Activated CD4-positive, alpha-beta memory T cell treated with anti-CD3 and anti-CD28 coated beads, Interleukin-2, amount 10 ng/mL, durations not matched to agents 7 days and 5 days (primary cell): ENCODE measurements at places on chromosomes 1 and 21. TPM values are rescaled to one million over a fixed set of nuclear protein-coding genes. Genes with fewer than 3 reads are reported as not detected.
A peak's percentile ranks its signal among the peaks of the same experiment; 100 is the strongest.

AJAP1 gene
- total RNA-seq, result not detected

CR1 gene
- total RNA-seq, result not detected

KCNT2 gene
- not detected for total RNA-seq

TAS1R1 gene
- 0.08 TPM for total RNA-seq

KCNK1 gene
- 9.0 TPM for total RNA-seq

NUP210L gene
- total RNA-seq, result 0.05 TPM

TSPEAR gene
- total RNA-seq, result not detected

DNA sequence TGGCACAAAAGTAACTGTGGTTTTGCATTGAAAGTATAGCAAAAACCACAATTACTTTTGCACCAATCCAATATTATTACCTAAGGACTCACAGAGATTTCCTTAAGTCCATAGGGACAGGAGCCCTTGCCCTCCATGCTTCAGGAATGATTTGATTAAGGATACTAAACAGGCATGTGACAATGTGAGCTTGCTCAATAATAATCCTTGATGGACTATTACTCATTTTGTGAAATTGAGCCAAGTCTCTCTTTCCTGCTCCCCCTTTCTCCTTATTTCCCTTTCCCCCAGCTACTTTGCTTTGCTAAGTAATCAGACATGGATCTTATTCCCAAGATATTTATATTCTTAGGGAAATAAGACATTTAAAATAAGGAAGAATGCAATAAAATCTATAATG is 21.6 kb upstream of the RGL1 start:
- no peak overlapping the region for H3K4me3 ChIP-seq
- no peaks in the 10 kb centered on the region for H3K36me3 ChIP-seq
- H3K4me1 ChIP-seq, result no peaks in the 10 kb centered on the region
- H3K27me3 ChIP-seq, result no peaks in the 10 kb centered on the region
- H3K27ac ChIP-seq, result no peak overlapping the region

DNA sequence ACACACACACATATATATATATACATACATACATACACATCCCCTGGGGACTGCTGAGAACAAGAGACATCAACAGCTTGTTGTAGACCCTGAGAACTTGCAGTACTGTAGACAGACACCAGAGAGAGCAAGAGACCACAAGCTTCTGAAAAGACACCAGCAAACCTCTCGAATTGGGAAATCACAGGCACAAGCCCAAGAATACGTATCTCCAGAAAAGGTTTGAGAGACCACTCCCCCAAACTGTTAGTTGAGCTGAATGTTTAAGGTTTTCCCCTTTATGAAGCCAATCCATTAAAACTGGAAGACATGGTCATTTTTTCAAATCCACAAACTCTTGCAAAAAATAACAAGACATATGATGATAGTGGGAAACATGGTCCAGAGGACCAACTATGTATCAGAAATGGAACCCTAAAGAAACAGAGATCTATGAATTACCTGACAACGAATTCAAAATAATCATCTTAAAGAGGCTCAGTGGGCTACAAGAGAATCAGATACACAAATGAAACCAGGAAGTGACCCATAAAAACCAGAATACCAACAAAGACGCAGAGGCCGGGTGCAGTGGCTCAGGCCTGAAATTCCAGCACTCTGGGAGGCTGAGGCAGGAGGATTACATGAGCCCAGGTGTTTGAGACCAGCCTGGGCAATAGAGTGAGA is 45.1 kb downstream of the SLC2A1 start:
- no peak overlapping the region for H3K4me3 ChIP-seq
- peaks cover 7% of the 10 kb centered on the region for H3K36me3 ChIP-seq
- peak; percentile 62 for DNase-seq
- H3K27ac ChIP-seq, result no peak overlapping the region
- peaks cover 9% of the 10 kb centered on the region for H3K27me3 ChIP-seq
- H3K4me1 ChIP-seq, result peaks cover 16% of the 10 kb centered on the region

- DNase-seq, result no peak
- H3K4me3 ChIP-seq, result no peak overlapping the region
- H3K27ac ChIP-seq, result no peak overlapping the region
- H3K36me3 ChIP-seq, result no peaks in the 10 kb centered on the region
- H3K27me3 ChIP-seq, result no peaks in the 10 kb centered on the region
Measured at GRCh38 chr1:232172563-232172962, 457.4 kb downstream of the SIPA1L2 start.

DNA sequence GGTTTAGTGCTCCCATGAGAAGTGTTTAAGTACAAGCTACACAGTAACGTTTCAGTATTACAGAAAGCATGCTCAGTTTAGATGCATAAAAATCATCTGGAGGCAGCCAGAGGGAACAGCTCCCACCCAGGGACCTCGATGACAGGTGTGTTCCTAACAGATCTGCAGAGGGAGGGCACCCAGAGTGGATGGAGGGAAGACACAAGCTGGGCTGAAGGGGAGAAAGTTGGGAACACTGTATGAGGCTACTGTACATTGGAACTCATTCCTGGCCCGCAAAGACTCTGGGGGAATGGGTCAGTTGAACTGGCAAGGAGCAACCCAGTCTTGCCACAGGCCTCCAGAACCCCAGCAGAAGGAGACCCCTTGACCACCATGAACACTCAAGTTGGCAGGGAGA is 52.4 kb downstream of the ZP4 start:
- no peak for DNase-seq
- no peaks in the 10 kb centered on the region for H3K4me1 ChIP-seq
- no peaks in the 10 kb centered on the region for H3K36me3 ChIP-seq
- no peak overlapping the region for H3K4me3 ChIP-seq
- no peak overlapping the region for H3K27ac ChIP-seq
- no peaks in the 10 kb centered on the region for H3K27me3 ChIP-seq

DNA sequence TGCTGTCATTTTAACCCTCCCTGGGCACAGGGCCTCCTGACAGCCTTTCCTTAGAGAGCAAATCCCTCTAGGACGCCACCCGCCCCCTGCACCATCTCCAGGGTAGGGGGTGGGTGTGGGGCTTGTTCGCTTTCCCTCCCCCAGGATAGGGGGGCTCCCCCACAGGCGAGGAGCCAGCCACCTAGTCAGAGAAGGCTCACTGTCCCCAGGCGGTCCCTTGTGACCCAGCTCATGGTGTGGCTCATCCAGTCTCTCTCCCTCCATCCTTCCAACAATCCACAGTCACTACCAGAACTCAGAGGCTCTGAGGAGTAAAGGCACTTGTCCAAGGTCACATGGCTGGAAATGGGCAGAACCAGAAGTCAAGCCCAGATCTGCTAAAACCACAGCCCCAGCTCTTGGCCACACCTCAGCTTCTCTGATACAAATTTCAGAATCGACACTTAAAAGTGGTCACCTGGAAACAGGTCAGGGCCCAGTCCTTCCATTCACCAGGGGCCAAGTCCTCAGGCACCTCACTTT is 89.8 kb downstream of the MRPL37 start:
- H3K4me3 ChIP-seq, result no peak overlapping the region
- DNase-seq, result no peak
- no peaks in the 10 kb centered on the region for H3K36me3 ChIP-seq
- no peaks in the 10 kb centered on the region for H3K27me3 ChIP-seq
- peaks cover 62% of the 10 kb centered on the region for H3K4me1 ChIP-seq
- H3K27ac ChIP-seq, result peak overlapping the region; percentile 57

GRCh38 chr1:184497959-184498723 is 111.3 kb downstream of the C1orf21 start:
- no peak overlapping the region for H3K27ac ChIP-seq
- H3K4me1 ChIP-seq, result peaks cover 12% of the 10 kb centered on the region
- no peak overlapping the region for H3K4me3 ChIP-seq
- no peaks in the 10 kb centered on the region for H3K27me3 ChIP-seq
- H3K36me3 ChIP-seq, result no peaks in the 10 kb centered on the region
- no peak for DNase-seq

DNA sequence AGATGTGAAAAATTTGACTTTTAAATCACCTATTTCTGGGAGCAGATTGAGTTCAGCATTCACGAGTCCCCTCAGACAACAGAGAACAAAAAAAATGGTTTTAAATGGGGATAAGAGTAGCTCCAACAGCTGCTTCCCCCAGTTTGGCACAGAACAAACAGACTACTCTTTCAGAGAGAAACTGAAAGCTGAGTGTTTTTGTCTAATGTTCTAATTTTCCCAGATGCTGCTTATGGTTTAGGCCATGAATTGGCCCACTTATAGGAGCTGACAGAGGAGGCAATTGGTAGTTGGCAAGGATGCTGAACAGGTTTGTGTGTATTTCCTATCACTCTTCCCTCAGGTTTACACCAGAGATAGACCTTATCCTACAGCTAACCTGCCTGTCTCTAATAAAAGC is 1637.4 kb upstream of the PRMT6 start:
- no peaks in the 10 kb centered on the region for H3K27me3 ChIP-seq
- H3K4me1 ChIP-seq, result no peaks in the 10 kb centered on the region
- no peaks in the 10 kb centered on the region for H3K36me3 ChIP-seq
- no peak overlapping the region for H3K27ac ChIP-seq

DNA sequence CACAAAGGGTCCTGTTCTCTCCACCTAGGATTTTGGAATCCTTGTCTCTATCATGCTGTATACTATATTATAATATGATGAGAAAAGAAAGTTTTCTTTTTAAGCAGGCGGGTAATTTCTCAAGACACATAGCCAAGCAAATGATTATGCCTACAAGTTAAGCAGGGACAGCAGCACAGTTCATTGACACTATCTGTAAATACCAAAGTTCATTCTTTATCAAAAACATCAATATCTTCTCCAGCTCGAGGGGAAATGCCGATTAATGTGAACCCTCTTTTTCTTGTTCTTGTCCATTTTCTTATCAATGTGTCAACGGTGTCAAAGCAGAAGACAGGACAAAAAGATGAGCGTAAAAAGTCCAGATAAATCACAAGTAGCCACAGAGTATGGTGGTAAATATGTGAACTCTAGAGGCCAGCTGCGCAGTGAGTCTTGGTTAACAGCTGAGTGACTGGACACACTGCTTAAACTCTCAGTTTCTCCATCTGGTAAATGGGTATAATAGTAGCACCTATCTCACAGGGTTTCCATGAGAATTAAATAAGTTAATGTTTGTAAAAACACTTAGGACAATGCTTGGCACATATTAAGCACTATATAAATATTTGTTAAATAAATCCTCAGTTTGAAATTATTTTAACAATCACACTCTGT is 30.9 kb downstream of the LPAR3 start:
- H3K27me3 ChIP-seq, result no peaks in the 10 kb centered on the region
- peaks cover 3% of the 10 kb centered on the region for H3K36me3 ChIP-seq
- H3K4me3 ChIP-seq, result no peak overlapping the region
- no peak for DNase-seq
- peaks cover 41% of the 10 kb centered on the region for H3K4me1 ChIP-seq
- peak overlapping the region; percentile 89 for H3K27ac ChIP-seq
